Esophagus squamous epithelium (tissue), 5 donors: ENCODE measurements at places on chromosomes 6 and 20.

DNA sequence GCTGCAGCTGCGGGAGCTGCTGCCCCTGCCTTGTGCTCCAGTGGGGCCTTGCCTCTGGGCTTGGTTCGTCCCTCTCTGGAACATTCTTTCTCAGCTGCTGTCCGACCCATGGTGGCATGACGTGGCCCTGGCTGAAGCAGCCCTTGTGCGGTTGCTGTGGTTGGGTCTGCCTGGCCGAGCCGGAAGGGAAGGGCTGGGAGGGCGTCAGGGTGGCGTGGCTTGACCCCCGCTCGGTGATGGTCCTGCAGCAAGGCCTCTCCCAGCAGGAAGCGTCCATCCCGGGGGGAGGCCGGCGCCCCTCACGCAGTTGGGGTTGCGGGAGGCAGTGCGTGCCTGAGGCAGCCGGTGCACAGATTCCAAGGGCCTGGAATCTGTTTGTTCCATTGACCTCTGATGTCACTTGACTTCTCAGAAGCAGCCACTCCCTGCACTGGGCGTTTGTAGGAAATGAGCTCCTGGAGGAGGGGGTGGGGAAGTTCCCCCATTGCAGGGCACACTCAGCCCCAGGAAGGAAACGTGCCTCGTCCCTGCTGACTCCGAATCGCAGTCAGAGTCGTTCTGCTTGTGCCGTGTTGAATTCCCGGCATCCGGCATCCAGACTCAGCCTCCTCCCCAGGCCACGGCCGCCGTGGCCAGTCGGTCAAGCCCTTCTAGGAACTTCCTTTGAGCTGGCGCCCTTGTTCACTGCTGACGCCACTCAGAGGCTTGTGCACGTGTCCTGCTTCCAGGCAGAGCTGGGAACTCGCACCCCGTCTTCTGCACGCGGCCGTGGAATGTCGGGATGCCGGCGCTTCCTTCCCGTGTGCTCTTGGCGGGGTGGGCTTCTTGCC is 9.7 kb upstream of the TNFRSF6B start:
- DNase-seq, result no peak

- DNase-seq, result no peak
These were observed 20.4 kb downstream of the MAN1A1 start for GRCh38 chr6:119328892-119329793.

DNA sequence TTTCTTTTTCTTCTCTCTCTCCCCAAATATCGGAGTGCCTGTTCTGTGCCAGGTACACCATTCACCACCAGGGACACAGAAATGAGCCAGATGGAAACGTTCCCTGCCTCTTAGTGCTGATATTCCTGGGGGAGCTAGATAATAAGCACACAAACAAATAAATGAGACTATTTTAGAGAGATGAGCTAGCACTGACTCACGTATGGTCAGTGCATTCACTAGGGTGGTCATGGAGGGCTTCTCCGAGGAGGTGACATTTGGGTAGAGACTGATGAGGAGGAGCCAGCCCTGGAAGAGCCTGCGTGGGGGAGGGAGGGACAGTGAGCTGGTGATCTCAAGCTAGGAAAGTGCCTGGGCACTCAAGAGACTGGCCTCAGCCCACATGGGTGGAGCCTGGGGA is 252.3 kb upstream of the KCNG1 start:
- DNase-seq, result no peak

GRCh38 chr6:28167068-28167467 is 25.4 kb downstream of the ZKSCAN8 start:
- no peak for DNase-seq

DNA sequence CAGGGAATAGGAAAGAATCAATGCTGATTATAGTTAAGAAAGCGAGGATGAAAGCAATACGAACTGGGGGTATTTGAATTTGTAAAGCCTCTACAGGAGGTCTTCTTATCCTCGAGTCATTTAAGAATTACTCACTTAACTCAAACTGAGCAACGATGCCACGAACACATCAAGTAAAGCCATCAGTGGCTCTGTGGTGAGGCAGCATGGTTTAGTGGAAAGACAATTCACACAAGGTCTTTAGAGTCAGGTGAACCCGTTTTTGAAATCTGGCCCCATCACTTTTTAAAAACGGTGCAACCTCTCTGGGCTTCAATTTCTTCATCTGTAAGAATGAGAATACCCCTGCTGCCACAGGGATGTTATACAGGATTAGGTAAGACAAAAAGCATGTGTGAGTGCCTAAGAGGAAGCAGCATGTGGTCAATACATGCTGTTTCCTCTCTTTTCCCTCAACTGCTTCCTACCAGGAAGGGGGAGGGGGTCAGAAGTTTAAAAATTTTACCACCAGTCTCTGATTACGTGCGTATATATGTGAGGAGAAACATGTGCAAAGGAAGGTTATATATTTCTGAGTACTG is 162.0 kb downstream of the BTBD9 start:
- DNase-seq, result no peak

GRCh38 chr6:117607511-117607910 is 5.2 kb upstream of the GOPC start:
- DNase-seq, result no peak
